ENCODE measurements at places on chromosomes 16 and 17.

- no peak for DNase-seq
These were observed 21.1 kb upstream of the TMC5 start for GRCh38 chr16:19396555-19397011.

- no peak for DNase-seq
These were observed 17.7 kb downstream of the TNS4 start for GRCh38 chr17:40483679-40484078.

DNA sequence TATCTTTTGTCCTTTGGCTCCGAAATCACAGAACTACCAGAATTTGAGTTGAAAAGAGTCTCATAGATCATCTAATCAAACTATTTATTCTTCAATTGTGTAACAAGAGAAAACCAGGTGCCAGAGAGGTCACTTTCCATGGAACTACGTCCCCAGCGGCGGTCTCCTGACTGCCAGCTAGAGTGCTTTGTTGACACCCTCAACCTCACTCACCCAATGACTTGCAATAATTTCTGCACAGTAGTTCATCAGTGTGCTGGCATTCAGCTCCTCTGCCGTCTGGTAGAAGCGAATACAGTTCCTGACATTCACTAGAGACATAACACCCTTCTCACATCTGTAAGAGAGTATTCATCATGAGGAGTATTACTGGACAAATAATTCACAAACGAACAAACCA lies 54.2 kb downstream of the ANKFY1 start:
- DNase-seq, result no peak

DNA sequence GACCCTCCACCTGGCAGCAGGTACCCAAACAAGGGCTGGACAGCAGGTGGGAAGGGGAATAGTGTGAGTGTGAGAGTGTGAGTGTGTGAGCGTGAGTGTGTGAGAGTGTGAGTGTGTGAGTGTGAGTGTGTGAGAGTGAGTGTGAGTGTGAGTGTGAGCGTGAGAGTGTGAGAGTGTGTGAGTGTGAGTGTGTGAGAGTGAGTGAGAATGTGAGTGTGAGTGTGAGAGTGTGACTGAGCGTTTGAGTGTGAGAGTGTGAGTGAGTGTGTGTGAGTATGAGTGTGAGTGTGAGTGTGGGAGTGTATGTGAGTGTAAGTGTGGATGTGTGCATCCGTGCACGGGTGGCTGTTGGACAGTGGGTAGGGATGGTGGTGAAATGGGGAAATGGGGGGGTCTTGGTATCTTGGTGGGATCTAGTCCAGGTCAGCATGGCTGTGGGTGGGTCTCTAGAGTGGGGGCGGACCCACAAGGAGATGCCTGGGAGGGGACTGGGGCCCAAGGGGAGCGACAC lies 408 bp downstream of the ADGRG1 start:
- no peak for DNase-seq

DNA sequence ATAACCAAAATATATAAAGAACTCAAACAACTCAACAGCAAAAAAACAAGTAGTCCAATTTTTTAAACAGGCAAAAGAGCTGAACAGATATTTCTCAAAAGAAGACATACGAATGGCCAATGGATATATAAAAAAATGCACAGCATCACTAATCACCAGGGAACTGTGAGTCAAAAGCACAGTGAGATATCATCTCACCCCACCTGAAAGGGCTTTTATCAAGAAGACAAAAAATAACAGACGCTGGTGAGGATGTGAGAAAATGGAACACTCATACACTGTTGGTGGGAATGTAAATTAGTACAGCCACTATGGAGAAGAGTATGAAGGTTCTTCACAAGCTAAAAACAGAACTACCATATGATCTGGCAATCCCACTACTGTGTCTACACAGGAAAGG lies 7.4 kb downstream of the XYLT1 start:
- DNase-seq, result no peak

DNA sequence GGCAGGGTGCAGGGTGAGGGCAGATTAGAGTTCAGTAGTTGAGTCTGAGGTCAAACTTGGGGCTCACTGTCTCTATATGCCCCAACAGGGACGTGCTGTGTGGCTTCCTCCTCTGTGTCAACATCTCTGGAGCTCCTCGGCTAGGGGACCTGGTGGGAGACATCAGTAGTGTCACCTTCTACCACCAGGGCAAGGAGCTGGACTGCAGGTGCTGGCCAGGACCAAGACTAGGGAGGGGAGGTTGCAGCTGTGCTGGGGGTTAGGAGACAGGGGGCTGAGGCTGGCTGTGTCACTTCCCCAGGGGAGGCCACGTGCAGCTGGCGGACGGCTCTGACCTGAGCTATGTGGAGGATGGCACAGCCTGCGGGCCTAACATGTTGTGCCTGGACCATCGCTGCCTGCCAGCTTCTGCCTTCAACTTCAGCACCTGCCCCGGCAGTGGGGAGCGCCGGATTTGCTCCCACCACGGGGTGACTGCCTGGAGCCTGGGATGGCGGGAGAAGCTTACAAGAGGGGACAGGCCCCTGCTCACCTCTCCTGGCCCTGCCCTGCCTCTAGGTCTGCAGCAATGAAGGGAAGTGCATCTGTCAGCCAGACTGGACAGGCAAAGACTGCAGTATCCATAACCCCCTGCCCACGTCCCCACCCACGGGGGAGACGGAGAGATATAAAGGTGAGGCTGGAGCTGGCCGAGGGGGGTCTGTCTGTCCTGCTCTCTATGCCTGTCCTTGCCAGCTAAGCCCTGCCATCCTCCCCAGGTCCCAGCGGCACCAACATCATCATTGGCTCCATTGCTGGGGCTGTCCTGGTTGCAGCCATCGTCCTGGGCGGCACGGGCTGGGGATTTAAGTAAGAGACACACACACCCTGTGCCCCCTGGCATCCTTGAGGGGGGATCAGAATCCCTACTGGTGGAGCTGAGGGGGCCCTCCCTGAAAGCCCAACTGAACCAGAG lies 18.9 kb downstream of the ADAM11 start:
- DNase-seq, result no peak

- DNase-seq, result peak; percentile 93
These were observed 4.5 kb downstream of the PMP22 start for GRCh38 chr17:15260376-15261257.

DNA sequence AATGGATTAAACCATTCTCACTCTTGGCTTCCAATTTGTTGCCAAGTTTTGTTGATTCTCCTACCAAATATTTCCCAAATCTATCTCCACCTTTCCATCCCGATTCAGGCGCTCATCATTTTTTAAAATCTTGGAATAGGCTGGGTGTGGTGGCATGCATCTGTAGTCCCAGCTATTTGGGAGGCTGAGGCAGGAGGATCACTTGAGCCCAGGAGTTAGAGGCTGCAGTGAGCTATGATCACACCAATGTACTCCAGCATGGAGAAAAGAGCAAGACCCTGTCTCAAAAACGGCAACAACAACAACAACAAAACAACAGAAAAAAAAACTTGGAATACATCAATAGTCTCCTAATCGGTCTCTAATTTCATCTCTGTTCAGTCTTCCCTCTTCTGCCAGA lies 902 bp upstream of the NKIRAS2 start:
- no peak for DNase-seq

GRCh38 chr16:80346111-80346632 lies 194.6 kb upstream of the DYNLRB2 start:
- no peak for DNase-seq

GRCh38 chr16:54071514-54071913 lies 215.1 kb downstream of the IRX3 start:
- no peak for DNase-seq

GRCh38 chr17:48873209-48873608 lies 19.4 kb upstream of the ATP5MC1 start:
- DNase-seq, result no peak

DNA sequence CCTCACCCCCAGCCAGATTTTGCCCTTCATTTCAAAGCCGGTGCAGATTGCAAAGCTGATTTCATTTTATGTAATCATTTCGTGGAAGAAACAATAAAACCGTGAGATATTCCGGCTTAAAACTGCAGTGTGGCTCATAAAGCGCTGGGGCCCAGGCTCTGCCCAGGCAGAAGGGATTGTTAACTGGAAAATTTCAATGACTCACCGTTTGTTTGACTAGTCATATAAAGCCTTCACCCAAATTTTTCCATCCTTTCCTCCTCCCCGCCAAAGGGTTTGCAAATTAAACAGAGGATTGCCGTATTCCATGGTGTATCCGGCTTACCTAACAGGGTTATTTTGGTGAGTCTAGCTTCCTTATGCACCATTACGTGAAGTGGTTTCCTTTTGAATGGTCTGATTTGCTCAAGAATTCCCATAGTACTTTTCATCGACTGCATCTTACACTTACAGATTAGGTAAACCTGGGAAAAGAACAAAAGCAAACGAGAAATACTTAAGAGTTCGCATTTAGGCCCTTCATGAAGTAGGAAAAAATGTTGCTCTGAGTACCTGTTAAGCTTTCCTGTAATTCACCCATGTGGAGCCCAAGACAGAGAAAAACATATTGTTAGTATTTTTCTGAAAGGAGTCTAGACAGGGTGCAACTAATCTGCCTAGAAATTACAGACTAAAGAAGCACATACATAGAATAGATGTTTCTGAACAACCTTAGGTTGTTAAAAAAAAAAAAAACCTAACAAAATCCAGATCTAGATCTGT lies 949 bp upstream of the GSPT1 start:
- DNase-seq, result no peak

GRCh38 chr16:56815721-56816120 lies 49.3 kb upstream of the SLC12A3 start:
- no peak for DNase-seq

DNA sequence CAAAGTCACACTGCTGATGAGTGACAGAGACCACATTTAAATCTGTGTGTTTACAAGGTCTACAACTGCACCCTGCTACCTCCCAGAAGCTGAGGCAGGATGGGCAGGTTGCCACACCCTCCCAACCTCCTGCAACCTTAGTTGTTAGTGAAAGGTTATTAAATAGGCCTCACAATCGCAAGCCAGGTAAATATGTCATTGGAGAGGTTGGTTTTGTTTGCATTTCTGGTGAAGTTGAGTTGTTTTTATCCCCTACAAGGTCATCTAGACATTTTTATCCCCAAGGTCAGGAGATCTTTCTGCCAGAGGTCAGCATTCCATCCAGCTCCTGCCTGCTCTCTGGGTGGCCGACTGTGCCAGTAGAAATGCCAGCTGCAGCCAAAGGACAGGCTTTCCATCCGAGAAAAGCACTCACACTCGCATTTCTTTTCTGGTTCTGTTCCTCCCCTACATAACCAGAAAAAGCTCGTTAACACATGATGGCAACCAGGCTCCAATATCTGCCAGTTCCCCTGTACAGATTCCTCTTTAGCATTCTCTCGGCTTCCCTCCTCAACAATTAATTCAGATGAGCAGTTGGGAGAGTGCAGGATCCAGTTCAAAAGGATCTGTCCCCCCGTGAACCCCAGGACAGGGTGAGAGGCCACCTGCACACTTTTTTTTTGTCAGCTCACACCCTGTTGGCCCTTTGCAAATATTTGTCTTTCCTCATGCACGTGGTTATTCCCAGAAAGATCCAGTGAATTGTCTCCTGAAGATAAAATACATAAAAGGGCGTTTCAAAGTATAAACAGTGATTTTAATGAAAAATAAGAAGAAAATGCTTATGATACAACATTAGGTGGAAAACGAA lies 562.8 kb downstream of the MAF start:
- DNase-seq, result no peak

DNA sequence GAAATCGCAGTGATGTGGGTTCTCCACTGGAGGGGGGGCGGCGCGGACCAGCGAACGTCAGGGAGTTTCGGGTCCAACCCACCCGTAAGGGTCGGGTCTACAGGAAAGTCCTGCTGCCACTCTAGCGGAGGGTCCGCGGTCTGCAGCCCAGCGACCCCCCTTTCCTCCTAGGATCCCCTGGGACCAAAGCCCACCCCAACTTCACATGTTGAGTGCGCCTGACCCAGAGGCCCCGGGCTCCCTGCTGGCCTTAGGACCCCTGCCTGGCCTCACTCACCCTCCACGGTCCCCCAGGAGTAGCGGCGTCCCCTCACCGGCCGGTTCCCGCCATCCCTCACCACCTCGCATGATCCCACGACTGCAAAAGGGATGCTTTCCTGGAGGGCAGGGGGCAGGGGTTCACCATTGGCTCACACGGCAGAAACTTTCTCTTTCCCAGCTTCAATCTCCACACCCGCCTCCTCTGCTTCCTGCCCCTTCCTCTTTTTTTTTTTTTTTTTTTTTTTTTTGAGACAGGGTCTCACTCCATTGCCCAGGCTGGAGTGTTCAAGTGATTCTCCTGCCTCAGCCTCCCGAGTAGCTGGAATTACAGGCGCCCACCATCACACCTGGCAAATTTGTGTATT lies 3.1 kb downstream of the SEPTIN1 start:
- no peak for DNase-seq

GRCh38 chr17:80604009-80604669 lies 59.5 kb downstream of the RPTOR start:
- no peak for DNase-seq

- DNase-seq, result no peak
These were observed 6.5 kb upstream of the SDK2 start for GRCh38 chr17:73650617-73651200.

DNA sequence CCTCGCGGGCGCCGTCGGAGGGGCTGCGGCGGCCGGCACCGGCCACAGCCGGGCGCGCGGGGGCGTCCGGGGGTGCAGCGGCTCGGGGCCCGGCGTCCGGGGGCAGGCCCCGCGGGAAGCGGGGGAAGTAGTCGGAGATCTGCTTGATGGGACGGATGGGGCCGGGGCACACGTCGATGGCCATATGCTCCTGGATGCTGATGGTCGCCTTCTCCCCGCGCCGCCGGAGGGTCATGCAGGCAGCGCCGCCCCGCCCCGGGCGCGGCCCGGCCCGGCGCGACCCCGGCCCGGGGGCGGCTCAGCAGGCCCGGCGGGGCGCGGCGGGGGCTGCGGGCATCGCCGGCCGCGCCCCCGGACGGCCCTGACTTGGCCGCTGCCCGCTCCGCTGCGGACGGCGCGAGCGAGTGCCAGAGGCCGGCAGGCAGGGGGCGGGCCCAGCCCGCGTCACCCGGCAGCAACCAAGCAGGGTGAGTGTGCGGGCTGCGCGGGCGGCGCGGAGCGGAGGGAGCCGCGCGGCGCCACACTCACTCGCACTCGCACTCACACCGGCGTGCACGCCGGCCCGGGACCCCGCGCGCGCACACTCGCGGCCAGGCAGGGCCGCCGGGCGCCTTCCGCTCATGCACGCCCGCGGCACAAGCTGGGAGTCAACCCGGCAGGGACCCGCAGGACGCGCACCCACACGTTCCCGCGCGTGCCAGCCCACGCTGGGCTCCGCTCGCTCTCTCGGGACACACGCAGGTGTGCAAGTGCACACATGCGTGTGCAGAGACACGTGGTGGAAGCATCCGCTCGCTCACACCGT lies at the start of gene DOC2B:
TSS of gene DOC2B (minus strand) at position 406 of the 805 bp plus-strand sequence. CDS start at position 235, 171 bp downstream.
- DNase-seq, result no peak

- DNase-seq, result no peak
These were observed 848 bp upstream of the TBKBP1 start for GRCh38 chr17:47692895-47693730.

DNA sequence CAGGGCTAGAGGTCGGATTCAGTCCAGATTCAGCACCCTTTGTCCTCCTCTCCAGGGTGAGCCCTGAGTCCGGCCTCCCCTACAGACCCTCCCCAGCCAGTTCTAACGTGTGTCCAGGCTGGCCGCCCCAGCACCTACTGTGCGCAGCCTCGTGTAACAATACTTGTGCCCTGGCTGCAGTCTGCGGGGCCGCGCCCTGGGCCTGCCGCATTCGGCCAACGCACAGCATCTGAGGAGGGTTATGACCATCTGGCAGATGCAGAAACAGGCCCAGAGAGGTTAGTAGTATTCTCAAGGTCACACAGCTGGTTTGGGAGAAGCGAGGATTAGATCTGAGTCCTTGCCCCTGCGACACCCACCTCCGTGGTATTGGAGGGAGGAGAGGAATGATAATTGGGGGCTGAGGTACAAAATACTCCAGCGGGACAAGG lies 968 bp downstream of the RIPOR1 start:
- DNase-seq, result no peak

Measured in sciatic nerve (tissue), 2 donors.